ENCODE measurements at places on chromosomes 5 and 9.
A peak's percentile ranks its signal among the peaks of the same experiment; 100 is the strongest.

DNA sequence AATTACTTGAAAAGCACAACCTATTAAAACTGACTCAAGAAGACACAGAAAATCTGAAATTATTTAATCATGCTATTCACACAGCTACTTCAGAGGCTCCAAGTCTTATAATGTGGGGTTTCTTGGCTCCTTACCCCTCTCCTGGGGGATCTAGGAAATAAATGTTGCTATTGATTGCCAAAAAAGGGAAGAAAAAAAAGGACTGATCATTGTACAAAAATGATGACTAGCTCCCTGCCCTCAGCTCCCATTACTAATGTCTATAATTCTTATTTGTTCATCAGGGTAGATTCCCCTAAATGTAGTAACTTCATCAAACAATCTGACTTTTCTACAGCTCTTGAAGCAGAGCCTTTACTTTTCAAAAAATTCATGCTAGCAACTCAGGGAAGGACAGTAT is 3.3 kb upstream of the SMC5 start:
- H3K36me3 ChIP-seq: no peaks in the 10 kb centered on the region
- no peaks in the 10 kb centered on the region for H3K27me3 ChIP-seq
- H3K4me1 ChIP-seq: peaks cover 23% of the 10 kb centered on the region

DNA sequence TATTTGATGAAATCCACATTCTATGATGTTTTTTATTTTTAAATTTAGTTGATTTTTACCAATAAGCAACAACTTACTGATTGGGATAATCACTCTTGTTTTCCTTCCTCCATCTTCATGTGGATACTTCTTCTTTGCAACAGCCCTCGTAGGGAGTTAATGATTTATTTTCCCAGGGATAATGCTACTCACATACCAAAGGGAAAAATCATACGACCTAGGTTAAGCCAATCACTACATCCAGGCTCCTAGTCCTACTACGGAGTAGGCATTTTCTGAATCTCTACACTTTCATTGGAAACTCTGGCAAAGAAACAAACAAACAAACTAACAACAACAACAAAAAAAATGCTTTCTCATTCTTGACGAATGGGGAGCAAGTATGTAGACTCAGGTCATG is 663.4 kb downstream of the PTPRD start:
- H3K36me3 ChIP-seq: no peaks in the 10 kb centered on the region
- no peak for DNase-seq
- no peaks in the 10 kb centered on the region for H3K4me1 ChIP-seq
- no peak overlapping the region for H3K4me3 ChIP-seq
- H3K27ac ChIP-seq: no peak overlapping the region
- no peaks in the 10 kb centered on the region for H3K27me3 ChIP-seq

GRCh38 chr9:91073049-91073810 is 271.6 kb downstream of the SYK start:
- H3K36me3 ChIP-seq: no peaks in the 10 kb centered on the region
- no peaks in the 10 kb centered on the region for H3K4me1 ChIP-seq
- no peaks in the 10 kb centered on the region for H3K27me3 ChIP-seq
- H3K27ac ChIP-seq: no peak overlapping the region
- no peak overlapping the region for H3K4me3 ChIP-seq
- no peak for DNase-seq

DNA sequence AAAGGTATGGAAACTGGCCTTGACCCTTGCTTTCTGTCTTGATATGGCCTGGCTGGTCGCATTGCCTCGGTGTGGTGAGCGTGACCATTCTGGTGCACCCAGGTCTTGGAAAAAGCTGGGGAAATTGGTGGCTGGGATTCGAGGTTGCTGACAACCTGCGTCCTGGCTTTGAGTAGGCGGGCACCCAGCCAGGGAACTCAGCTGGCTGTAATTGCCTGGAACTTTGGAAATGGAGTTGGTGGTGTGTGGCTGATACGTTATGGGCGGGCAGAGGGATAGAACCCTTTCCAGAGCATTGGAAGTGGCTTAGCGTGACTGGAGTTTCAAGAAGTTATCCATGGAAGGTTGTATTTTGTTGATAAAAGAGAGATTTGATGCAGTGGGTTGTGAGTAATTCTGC is 35.2 kb downstream of the KCNMB1 start:
- H3K4me3 ChIP-seq: no peak overlapping the region
- no peak overlapping the region for H3K27ac ChIP-seq
- no peaks in the 10 kb centered on the region for H3K36me3 ChIP-seq

DNA sequence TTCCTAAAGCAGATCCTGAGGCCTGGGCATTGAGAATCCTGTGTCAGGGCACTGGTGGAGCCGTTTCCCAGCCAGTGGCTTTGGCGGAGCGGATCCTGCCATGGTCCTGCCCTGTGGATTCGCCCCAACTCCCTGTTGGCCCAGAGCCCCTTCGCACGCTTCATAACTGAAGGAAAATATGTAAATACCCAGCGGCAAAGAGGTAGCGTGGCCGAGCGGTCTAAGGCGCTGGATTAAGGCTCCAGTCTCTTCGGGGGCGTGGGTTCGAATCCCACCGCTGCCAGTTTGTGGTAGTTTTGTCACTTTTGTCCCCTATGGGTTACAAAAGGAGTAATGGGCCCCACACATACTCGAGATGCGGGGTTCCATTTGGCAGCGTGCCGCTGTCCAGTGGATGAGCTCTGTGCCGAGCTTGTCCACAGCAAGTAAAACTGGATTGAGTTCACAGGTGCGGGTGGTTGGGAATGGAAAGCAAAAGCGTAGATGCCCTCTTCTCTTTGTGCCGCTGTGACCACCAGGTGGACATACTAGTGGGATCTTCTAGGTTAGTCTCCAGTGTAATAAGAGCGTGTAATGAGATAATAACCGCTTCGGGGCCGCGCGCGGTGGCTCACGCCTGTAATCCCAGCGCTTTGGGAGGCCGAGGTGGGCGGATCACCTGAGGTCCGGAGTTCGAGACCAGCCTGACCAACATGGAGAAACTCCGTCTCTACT is 17.3 kb downstream of the TRIM7 start:
- H3K27ac ChIP-seq: peak overlapping the region; percentile 93
- no peaks in the 10 kb centered on the region for H3K36me3 ChIP-seq
- peak overlapping the region; percentile 74 for H3K4me3 ChIP-seq
- peak; percentile 74 for DNase-seq
- no peaks in the 10 kb centered on the region for H3K27me3 ChIP-seq
